ENCODE measurements at places on chromosomes 11 and 22. TPM values are rescaled to one million over a fixed set of nuclear protein-coding genes. Genes with fewer than 3 reads are reported as not detected.

SGSM1 gene
- under 0.01 TPM for total RNA-seq

GNAZ gene
- 2.1 TPM for total RNA-seq

OR6Q1 gene
- not detected for total RNA-seq

ASRGL1 gene
- 3.7 TPM for total RNA-seq

GGTLC3 gene
- total RNA-seq = not detected

RDX gene
- 56.4 TPM for total RNA-seq

CASP5 gene
- 0.52 TPM for total RNA-seq

PAMR1 gene
- total RNA-seq = 37.1 TPM

DBX1 gene
- under 0.01 TPM for total RNA-seq

GDPD4 gene
- not detected for total RNA-seq

XNDC1N gene
- total RNA-seq = 13.6 TPM

HORMAD2 gene
- total RNA-seq = not detected

C22orf31 gene
- 1.6 TPM for total RNA-seq

PRR33 gene
- total RNA-seq = 1.0 TPM

OR2AG2 gene
- not detected for total RNA-seq

PDGFD gene
- total RNA-seq = 24.0 TPM

CREB3L1 gene
- total RNA-seq = 12.5 TPM

PIWIL4 gene
- 8.9 TPM for total RNA-seq

TMEM132A gene
- total RNA-seq = 14.6 TPM

TTC36 gene
- 1.0 TPM for total RNA-seq

RIN1 gene
- 5.7 TPM for total RNA-seq

MAPK8IP2 gene
- total RNA-seq = 0.52 TPM

ALDH3B2 gene
- total RNA-seq = not detected

RAB39A gene
- total RNA-seq = 2.1 TPM

CBLIF gene
- not detected for total RNA-seq

MS4A7 gene
- total RNA-seq = 5.2 TPM

CLDN5 gene
- 84.0 TPM for total RNA-seq

GAB4 gene
- not detected for total RNA-seq

SMTNL1 gene
- 69.9 TPM for total RNA-seq

All from skeletal muscle tissue (tissue), 5 donors.